RPMI7951 (cell line): ENCODE measurements at places on chromosomes 5 and 9. TPM values are rescaled to one million over a fixed set of nuclear protein-coding genes. Genes with fewer than 3 reads are reported as not detected.

FOXD4 gene
- not detected in 2 replicates for total RNA-seq

DNA sequence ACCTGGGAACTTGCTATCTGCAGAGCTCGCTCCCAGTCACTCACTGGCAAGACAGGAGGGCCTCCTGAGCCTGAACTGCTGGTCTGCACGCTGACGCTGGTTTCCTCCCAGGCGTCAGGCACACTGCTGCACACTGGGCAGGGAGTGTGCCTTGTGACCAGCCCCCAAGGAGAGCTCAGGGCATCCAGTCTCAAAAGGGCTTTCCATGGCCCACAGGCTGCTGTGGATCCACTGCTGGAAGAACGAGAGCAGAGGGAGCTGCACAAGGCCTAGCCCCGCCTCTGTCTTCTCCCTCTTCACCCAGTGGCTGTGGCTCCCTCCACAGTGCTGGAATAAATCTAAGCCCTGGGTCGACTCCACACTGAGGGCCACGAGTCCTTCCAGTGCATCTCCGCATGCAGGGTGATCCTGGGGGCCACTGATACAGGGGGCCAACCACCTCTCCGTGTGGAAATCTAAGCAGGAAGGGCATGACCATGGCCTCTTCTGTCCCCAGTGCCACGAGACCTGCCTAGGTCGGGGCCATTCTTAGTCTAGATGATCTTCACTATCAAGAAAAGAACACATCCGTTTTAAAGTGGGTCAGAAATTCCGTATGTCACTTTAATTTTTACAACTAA lies 93.6 kb downstream of the CAMSAP1 start:
- DNase-seq = no peak

GRCh38 chr9:71504636-71505035 lies 263.7 kb downstream of the CEMIP2 start:
- DNase-seq = no peak

DNA sequence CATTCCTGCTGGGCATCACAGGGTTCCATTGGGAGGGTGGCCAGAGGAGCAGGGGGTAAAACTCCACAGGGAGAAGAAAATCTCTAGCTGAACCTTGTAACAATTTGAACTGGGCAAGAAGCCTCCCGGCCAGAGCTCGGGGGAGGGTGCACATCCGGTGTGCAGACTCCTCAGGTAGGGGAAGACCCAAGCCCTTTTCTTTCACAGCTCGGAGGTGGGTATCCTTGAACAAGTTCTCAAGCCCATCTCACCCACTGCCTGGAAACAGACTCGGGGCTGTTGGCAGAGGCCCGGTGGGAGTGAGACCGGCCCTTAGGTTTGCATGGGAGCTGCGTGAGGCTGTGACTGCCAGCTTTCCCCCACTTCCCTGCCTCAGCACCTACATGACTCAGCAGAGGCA lies 111.5 kb upstream of the IL7R start:
- DNase-seq = no peak

BTNL8 gene
- total RNA-seq = 0.12 and 0.29 TPM in 2 replicates

GRCh38 chr5:53874409-53874808 lies 314.0 kb downstream of the NDUFS4 start:
- peak; percentile 15 for DNase-seq

CHSY3 gene
- total RNA-seq = 0.48 and 0.49 TPM in 2 replicates

SLC27A6 gene
- not detected in 2 replicates for total RNA-seq

DNA sequence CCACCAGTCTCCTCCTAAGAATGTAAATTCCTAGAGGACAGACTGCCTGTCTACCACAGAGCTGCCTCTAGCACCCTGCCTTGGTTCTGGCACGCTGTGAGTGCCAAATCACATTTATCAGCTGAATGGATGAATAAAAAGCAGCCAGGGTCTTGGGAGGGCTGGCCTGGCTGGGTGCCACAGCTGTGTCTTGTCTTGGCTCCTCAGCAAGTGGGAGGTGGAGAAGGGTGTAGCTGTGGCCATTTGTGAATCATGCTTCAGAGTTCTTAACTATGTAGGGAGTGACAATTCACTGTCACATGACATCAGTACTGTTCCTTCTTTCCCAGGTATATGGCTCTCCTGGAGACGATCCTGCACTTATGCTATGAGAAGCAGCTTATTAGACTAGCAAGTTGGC lies 70.6 kb downstream of the DCP2 start:
- DNase-seq = peak; percentile 27

HTR4 gene
- total RNA-seq = not detected in 2 replicates

GRCh38 chr9:87336914-87337333 lies 160.7 kb upstream of the DAPK1 start:
- DNase-seq = peak; percentile 60

- no peak for DNase-seq
Measured at GRCh38 chr5:72692651-72693442, 123.6 kb upstream of the TNPO1 start.

- DNase-seq = no peak
Measured at GRCh38 chr5:133863857-133864585, 104.4 kb downstream of the C5orf15 start.

CDH12 gene
- total RNA-seq = 6.2 and 8.9 TPM in 2 replicates

ZDHHC12 gene
- total RNA-seq = 68.1 and 69.2 TPM in 2 replicates

DNA sequence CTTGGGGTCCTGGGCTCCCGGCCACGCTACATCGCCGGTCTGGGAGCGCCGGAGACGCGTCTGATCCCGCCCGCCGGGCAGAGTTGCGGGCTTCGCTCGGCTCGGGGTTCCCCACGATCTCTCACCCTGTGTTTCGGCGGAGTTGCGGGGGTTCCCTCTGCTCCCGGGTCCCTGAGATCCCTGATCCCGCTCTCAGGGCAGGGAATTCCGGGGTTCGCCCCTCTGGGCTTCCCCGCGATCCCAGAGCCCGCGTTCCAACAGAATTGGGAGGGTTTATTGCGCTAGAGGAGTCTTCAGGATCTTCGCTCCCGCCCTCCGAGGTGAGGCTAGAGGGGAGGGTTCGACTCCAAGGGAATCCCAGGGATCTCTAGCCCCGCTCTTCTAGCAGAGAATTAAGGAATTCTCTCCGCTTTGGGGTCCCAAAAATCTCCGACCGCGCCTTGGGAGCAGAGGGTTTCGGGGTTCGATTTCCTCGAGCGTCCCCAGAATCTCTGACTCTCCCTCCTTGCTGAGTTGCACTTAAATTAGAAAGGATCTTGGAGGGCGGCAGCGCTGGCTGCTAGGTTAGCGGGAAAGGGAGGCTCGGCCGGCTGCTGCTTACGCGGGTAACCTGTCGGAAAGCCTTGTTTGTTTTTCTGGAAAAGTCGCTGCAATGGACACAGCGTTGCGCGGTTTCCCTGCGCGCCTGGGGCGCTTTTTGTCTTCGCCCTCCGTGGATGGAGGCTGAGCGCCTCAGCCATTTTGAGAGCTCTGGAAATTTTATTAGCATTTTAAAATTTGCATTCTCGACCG lies 1.3 kb downstream of the DMRT1 start:
- DNase-seq = no peak

ARHGEF39 gene
- 7.6 and 14.2 TPM in 2 replicates for total RNA-seq

DNA sequence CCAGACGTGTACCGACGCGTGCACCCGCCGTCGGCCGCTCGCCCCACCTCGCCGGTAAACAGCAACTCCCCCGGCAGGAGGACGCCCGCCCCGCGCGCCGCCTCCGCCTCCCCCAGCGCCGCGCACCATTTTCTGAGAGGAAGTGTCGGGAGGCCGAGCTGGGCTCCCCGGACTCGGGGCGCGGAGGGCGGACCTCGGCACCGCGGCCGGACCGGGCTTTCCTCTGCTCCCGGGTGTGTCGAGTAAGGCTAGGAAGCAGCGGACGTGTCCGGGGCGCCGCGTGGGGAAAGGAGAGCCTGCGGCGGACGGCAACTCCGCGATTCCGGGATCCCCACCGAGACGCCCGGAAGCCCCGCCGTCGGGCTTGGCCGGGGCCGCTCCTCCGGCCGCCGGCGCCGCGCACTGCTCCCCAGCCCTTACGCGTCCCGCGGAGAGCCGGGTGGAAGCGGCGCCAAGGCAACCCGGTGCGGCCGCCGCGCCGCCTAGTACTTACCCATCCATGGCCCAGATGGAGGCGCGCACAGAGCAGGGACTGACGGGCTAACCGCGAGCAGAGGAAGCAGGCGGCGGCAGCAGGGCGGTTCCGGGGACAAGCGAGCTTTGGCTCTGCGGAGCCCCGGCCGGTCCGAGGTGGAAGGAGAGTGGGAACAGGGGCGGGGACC lies at the start of gene PTBP3:
TSS of gene PTBP3 (minus strand) at position 643 of the 662 bp plus-strand sequence. CDS start 35,754 bp downstream, outside the sequence.
- DNase-seq = peak; percentile 75

DNA sequence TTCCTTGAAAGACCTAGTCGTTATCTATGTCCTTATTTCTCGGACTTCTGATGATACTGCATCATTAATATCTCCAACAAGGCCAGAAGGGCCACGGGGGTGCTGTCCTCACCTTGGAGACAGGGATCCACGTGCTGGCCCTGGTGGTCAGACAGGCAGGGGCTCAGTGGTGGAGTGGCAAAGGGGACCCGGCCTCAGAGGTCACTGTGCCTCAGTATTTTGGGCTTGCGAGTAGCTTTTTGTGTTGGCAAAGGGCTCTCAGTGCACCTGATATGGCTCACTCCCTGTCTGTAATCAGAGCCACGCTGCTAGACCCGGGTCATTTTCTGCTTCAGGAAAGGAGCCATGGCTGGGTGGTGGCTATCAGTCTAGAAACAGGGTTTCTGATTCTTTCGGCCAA lies 135.1 kb downstream of the GADD45G start:
- no peak for DNase-seq

DNA sequence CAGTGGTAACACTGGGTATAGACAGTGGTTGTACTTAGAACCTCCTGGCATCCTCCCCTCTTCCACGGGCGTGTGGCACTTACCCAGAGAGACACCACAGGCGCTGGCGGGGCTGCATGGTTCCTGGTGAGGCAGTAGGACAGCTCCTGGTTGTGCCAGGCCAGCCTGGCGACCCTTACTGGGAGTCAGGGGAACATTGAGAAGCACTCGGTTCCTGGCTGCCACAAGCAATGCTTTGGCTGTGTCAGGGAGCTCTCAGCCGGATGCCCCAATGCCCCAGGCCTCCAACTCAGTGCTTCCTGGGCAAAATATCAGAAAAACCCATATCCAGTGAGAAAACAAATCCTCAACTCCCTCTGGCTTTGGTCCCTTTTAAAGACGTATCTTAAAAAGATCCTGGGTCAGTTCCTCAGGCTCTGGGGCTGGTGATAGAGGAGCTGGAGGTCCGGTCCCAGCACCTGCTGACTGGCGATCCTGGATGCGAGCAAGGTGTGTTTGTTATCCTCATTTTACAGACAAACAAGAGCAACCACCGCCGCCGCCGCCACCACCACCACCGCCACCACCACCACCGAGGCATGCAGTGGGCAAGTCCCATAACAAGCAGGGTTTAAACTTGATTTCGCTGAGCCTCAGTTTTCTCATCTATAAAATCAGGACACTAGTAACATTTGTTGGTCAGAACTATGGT lies 4.2 kb downstream of the NKX2-5 start:
- DNase-seq = no peak

DNA sequence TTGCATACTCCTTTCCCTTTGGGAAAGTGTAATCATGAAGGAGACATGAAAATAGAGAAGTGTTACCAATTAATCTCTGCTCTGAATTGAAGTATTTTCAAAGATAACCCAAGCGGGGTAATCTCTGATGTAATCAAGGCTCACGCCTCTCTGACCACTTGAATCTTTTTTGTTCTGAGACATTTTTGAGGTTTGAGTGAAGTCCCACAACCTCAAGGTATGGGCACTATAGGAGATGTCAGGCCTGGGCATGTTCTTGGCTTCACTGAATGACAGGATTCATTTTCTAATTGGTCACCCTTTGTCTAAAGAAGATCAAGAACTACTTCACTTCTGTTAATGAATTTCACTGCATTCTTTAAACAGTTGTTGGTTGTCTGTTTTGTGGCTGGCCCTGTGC lies 23.7 kb downstream of the ENHO start:
- DNase-seq = no peak
